NCI-H510A treated with DMSO at 0.1 percent for 48 hours (cell line): ENCODE measurements at places on chromosomes 16 and 17.

DNA sequence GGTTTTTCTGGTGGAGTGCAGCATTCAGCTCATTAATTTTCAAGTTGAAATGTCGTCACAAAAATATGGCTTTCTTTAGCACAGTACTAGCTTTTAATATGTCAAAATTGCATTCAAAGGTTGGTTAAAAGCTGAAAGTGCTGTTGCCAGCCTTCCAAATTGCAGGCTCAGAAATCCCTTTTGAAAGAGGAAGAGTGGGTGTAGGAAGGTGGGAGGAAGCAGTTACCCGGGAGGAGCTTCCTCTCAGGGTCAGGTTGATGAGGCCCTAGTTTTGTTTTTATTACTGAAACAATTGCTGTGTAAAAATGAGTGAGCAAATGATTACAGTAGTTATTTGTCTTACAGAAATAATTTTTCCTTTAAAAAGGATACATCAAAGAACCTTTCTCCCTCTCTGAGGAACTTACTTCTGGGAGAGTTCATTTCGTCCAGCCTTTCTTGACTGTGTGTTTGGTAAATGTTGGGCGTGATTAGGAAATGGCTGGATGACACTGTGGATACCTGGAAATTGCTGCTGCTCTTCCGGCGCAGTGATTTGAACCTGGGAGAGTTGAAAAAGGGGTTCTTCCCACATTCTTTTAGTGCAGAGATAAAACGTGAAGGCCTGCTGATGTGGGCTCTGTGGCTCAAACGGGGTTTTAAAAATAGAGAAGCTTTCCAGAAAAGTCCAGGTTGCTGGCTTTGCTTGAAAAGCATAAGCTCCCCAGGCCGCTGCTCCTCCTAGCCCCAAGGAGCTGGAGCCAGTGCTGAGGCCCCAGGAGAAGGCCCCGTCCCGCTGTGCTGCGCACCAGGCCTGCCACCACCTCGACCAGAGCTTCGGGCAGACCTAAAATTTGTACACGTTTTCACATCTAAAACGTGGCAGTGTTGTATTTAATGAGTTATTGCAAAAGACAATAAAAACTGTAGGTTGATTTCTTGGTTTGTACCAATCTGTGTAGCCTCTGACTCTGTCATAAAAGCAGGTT lies 41.7 kb downstream of the SEC14L1 start:
- no peak for DNase-seq

GRCh38 chr16:6827267-6827666 lies 505.4 kb upstream of the RBFOX1 start:
- no peak for DNase-seq

DNA sequence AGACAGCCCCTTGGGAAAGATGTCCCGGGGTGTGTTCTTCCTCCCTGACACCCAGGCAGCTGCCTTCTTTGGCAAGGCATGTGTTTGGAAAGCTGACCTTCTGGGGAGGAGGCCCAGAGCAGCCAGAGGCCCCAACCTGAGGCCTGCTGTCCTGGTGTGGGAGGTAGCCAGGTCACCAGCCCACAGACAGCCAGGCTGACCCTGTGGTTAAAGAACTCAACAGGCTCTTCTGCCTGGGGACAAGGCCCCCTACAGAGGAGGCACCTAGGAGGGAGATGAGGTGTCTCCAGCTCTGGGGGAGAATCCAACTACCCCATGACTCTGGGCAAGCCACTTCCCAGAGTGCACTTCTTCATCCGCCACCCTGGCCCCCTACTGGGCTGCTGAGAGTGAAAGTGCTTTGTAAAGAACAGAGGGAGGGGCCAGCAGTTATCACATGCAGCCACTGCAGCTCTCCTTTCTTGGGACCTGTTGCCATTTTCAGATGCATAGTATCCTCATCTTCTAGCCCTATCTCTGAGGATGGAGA lies 13.1 kb upstream of the SREBF1 start:
- peak; percentile 71 for DNase-seq

DNA sequence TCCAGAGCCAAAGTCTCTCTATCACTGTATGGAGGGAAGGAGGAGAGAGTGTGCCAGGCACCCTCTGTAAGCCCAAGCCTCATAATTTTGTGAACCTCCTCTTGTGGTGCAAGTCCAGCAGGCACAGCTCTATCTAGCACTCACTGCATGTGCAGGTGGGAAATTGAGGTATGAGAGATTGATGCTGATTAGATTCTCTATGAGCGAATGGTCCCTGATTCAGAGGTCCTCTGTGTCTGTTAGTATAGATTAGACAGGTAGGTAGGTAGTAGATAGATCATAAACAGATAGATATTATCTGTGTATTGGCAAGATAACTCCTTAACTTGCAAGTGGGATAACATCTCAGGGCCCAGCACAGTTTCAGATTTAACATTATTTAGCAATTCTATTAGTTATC lies 209.5 kb downstream of the CNTNAP4 start:
- no peak for DNase-seq

DNA sequence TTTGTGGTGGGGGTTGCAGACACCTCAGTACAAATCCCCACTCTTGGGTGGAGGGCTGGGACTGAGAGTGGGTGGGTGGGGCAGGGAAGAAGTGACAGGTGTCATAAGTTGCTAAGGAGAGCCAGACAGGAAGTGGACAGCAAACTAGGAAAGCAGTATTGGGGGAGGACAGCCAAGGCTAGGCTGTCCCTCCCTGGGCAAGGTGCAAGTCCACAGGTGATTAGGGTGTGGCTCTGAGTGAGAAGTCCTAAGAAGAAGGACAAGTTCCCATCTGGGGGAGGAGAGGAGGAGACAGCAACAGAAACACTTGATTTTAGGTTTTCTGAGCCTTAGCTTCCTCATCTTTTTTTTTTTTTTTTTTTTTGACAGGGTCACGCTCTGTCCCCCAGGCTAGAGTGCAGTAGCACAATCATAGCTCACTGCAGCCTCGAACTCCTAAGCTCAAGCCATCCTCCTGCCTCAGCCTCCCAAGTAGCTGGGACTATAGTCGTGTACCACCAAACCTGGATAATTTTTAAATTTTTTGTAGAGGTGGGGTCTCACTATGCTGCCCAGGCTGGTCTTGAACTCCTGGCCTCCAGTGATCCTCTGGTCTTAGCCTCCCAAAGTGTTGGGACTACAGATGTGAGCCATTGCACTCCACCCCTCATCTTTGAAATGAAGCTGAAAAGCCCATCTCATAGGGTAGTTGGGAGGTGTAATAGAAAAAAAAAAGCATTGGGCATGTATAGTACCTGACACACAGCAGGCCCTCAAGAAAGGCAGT lies 2.5 kb downstream of the MAPK3 start:
- no peak for DNase-seq
